ENCODE measurements at places on chromosomes 3 and 15.

DNA sequence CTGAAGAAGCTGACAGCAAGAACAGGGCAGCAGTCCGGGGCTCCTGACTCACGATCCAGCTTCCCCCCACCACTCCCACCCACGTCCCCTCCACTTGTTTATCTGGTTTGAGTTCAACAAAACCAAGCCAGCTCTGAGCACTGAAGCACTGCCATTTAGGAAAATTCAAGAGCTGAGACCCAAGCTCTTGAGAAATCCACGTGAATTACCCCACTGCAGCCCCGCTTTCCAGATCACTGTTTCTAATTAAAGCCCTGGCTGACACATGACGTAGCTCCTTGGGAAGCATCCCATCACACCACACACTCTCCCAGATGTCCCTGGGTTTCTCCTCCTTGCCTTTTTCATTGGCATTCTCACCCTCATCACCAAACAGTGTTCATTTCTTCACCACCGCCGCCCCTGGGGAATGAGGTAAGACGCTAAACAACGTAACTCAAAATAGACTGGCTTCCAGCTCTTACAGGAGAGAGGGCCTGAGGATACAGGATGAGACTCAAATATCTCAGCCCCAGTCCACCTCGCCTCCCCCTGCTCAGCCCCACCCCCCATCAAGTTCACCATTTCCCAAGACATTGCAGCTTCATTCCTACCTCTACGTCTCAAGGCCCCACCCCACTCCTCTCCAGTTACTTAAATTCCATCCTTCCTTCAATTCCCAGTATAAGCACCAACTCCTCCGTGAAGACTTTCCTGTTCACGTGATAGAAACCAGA, 95.4 kb downstream of the SRGAP3 start:
- DNase-seq, result no peak

- peak; percentile 0 for DNase-seq
Measured at GRCh38 chr3:48404440-48405342, 25.2 kb downstream of the PLXNB1 start.

DNA sequence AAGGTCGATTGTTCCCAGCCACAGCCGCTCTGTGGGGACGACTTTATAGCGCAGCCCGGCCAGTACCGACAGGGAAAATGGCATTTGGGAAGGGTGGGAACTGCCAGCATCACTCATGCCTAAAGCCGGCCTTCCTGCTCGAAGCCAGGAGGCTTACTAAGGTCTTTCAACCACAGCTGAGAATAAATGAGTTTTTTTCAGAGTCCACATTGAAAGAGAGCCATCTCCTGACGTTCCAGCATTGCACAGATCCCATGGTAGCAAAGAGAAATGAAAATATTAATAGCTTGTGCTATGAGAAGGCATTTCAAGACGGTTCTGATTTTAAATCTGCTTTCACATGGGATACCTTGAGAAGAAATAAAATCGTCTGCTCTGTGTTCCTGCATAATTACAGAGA, 230.2 kb upstream of the IGF1R start:
- no peak for DNase-seq

GRCh38 chr3:106114220-106114619, 245.4 kb upstream of the CBLB start:
- no peak for DNase-seq

- no peak for DNase-seq
Measured at GRCh38 chr3:126380011-126380768, 14.5 kb upstream of the CFAP100 start.

DNA sequence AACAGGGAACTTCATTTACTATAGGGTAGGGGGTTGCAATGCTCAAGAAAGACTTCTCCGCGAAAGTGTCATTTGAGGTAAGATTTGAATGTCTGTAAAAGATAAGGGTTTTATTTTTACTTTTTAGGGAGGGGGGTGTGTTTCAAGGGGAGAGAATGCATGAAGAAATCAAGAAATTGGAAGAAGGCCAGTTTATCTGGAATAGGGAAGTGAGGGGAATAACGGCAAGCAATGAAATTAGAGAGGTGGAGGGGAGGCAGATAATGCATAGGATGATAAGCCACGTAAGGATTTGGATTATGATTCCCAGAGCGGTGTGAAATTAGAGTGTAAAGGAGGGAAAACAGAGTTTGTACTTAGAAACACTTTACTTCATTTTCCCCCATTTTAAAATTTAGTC, 63.0 kb upstream of the MB21D2 start:
- no peak for DNase-seq
